ENCODE measurements at places on chromosomes 2 and 18.

- no peak for DNase-seq
Observed at GRCh38 chr2:3054066-3054465, 323.6 kb downstream of the EIPR1 start.

- DNase-seq: no peak
Observed at GRCh38 chr2:33812707-33813106, 213.6 kb upstream of the FAM98A start.

DNA sequence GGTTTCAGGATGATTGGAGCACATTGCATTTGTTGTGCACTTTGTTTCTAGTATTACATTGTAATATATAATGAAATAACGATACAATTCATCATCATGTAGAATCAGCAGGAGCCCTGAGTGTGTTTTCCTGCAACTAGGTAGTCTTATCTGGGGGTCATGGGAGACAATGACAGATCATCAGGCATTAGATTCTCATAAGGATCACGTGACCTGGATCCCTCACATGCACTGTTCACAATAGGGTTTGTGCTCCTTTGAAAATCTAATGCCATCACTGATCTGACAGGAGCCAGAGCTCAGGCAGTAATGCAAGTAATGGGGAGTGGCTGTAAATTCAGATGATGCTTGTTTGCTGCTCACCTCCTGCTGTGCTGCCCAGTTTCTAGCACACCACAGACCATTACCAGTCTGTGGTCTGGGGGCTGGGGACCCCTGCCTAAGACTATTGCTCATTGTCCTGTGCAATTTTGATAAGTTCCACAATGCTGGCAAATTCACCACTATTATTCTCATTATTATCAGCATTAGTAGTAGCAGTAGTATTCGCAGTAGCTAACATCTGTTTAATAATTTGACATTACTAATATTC, 428.7 kb upstream of the TNP1 start:
- DNase-seq: no peak

DNA sequence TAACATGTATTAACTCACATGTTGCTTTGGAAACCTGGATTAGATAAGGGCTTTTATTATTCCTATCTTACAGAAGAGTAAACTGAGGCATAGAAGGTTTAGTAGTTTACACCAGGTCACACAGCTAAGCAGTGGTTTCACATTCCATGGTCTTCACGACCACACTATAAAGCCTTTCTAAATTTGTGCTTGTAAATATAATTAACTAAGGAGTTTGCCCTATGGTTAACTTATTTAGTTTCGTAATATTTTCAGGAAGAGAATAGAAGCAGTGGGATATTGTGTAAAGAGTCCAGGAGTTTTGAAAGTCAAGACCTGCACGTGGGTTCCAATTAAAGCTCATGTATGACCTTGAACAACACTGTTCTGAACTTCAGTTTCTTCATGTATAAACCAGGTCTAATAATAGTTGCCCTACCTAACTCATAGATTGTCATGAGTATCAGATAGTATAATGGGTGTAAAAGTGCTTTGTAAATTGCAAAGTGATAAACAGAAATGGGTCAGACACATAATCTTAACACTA, 19.5 kb upstream of the SOS1 start:
- no peak for DNase-seq

DNA sequence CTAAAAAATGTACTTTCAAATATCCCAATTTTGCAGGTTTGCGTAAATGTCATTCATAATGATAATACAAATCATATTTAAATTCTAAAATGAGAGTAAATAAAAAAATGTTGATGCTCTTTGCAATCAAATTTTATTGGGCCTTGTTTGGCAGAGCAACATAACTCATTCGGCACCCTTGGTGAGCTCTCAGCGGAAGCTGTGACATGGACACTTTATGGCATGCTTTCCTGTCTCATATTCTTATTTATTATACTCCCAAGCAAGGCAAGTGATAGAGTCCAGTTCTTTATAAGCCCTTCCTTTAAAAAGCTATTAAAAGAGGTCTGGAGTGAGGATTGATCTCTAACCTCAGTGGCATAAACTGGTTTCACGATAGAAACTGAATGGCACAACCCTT, 1493.2 kb upstream of the NXPH2 start:
- DNase-seq: no peak

DNA sequence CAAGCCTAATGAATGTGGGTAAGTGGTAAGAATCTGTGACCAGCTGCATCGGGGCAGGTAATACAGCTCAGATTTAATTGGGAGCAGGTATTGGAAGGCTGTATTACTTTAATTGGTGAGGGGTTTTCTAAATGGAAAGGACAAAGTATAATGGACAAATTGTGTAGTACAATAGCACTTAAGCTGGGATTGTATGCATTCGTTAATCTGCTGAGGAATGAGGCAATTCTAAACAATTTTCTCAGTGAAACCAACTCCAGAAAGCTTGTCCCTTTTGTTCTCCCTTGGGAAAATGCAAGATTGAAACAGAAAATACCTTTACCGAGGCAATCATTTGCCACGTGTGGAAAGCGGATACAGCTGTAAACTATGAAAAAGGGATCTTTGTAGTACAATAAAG, 801.6 kb upstream of the POU3F3 start:
- DNase-seq: no peak

DNA sequence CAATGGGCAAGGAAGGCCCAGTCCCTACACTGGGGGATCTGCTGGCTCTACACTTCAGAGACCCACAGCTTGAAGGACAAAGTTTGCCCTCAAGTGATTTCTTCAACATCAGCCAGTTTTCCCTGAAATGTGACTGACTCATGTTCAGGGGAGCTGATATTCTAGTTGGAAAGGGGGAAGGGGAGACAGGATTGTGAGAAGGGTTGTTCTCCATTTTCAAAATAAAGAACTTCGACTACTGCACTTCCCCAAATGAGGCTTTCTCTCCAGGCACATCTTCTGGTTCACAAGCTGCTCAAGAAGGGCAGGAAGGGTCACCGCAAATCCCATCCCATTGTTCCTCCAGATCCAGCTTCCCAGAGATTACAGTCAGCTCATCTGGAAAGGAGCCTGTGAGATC, 117.6 kb downstream of the BCL2L11 start:
- no peak for DNase-seq

Data from activated gamma-delta T cell treated with Interleukin-2 at 50 U/mL for 16 hours (primary cell).